ENCODE measurements at places on chromosomes 11 and 22.

GRCh38 chr22:48942698-48943566, 884.7 kb downstream of the BRD1 start:
- DNase-seq = no peak

DNA sequence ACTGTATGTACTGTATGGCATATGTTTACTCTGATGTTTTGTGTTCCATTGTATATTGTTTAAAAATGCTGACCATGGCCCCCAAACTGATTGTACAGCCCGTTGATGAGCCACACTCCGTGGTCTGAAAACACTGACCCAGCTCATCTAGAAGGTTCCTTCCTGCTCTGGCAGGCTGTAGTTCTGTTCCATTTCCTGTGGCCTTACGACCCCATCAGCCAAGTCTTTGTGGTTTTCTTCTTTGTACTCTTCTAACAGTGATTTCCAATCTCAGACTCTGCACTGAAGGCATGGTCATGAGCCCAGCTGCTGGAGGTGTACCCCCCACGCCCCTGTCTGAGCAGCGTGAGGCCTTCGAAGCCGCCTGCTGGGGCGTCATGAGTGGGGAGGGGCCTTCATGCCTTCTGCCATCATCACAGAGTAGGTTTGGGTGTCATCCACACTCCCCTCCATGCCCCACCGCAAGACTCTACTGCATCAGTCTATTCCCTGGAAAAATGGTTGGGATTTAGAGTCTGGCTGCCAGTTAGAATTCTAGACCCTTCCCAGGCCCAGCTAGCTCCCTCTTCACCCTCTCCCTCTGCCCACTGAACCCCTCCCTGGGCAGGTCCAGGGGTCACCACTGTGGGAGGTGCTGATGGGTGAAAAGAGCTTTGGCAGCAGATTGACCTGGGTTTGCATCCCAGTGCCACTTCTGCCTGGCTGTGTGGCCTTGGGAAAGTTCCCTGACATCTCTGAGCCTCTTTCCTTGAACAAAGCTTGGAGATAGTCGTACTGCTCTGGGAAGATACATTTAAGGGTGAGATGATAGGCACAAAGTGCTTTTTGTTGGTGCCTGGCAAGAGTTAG, 11.3 kb upstream of the C11orf96 start:
- DNase-seq = no peak

DNA sequence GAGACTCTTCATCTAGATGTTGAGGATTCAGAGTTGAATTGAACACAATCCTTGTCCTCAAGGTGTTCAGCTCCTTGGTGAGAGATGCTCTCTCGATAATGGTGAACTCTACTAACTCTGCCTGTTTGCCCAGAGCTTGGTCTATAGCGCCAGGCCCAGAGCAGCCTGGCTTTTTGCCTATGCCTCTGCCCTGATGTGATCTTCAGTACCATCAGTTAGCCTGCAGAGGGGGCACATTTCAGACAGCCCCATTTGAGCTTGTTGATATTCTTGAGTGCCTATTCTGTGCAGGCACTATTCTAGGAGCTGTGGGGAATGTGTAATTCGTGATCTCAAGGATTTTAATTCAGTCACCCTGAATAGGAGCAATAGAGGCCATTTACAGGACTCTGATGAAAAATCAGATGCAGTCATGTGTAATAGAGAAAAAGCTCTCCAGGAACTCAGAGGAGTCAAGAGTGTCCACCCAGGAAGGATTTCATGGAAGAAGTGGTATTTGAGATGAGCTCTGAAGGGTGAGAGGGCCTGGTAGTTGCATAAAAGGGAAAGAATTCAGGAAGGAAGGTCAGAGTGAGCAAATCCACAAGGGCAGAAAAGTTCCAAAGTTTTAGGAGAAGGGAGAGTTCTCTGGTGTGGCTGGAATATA, 19.3 kb downstream of the GTPBP1 start:
- peak; percentile 60 for DNase-seq

- DNase-seq = no peak
Observed at GRCh38 chr11:12573707-12574485, 100.3 kb upstream of the TEAD1 start.

DNA sequence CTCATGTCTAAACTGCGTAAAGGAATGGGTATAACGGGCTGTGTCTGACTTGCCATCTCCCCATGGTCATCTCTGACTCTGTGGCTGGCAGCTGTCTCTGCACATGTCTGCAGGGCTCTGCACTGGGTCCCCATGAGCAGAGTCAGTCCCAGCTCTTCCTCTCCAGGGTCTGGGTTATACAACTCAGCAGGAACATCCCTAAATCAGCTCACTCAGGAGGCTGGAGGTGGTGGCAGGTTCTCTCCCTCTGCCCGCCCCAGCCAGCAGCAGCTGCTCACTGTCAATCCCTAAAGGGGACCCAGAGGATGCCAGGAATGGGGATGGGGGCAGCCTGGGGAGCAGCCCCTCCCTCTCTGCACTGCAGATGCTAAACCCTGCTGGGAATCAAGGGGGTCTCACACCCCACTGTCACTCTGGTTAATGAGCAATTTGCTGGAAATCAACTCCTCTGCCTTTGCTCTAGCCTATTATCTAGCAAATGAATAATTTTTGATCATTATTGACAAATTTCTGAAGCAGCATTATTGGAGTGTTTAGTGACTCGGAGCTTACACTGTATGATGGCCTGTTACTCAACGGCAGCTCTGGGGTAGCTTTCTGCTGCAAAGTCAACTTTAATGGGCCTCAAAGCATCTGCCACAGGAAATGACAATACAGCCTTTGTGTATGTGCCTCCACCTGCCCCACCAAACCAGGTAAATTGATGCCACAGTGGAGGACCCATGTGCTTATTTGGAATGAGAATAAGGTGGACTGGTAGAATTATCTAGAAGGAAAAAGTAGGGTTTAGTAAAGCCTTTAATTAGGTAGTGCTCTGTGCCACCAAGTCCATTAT, 55.7 kb upstream of the SHANK2 start:
- no peak for DNase-seq
